ENCODE measurements at places on chromosomes 4 and X.

DNA sequence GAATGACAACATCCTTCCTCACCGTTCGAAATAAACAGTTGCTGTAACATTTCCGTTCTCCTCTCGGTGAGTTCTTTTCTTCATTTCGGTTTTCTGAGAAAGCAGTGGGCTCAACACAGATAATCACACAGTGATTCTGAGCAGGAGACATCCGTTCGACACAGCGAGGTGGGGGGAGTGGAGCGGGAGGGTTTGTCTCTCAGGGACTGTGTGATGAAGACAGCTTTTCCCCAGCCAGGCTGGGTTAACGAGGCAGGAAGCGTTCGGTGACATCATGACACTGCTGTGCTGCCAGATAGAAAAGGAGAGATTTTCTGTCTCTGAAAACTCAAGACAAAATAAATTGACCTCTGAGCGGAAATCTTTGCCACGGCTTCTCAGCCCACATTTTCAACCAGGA lies 119.3 kb downstream of the CRLF2 start:
- peak; percentile 17 for DNase-seq

- no peak for DNase-seq
These were observed 32.7 kb downstream of the TMA16 start for GRCh38 chr4:163527172-163527571.

DNA sequence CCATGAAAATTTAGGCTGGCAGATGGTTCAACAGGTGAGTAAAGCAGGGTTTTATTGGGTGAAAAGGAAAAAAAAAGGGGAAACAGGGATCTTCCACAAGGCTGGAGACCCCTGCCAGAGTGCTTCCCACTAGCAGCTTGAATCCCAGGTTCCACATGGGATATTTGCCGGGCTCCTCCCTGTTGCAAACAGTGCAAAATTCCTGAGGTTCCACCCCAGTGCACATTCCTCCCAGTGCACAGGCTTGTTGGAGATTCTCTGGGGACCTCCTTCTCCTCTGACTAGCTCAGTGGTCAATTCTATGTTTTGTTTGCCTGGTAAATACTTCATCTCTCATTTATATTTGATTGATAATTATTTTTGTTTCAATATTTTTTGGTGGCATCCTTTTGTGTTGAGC lies 66.4 kb upstream of the UGT2B15 start:
- no peak for DNase-seq

GRCh38 chr4:6206771-6207290 lies 6.5 kb upstream of the JAKMIP1 start:
- DNase-seq = no peak

DNA sequence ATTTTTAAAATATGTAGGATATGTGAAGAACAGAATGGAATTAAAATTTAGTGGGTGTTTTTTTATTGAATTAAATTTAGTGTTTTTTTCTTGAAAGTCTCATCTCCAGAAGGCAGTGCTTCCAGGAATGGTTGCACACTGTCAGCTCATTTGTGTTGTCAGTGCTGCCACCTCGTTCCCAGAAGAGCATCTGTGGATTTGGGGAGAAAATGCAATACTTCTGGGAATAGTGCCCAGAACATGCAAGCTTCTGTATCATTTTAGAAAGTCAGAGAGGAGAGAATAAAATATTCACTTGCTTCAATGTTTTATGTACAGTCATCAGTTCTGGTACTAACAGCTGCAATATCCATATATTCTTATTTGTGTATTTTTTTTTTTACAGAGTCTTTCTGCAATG lies 608.8 kb downstream of the PCDH7 start:
- DNase-seq = no peak

- no peak for DNase-seq
These were observed 91.0 kb downstream of the SHROOM4 start for GRCh38 chrX:50723006-50723405.

DNA sequence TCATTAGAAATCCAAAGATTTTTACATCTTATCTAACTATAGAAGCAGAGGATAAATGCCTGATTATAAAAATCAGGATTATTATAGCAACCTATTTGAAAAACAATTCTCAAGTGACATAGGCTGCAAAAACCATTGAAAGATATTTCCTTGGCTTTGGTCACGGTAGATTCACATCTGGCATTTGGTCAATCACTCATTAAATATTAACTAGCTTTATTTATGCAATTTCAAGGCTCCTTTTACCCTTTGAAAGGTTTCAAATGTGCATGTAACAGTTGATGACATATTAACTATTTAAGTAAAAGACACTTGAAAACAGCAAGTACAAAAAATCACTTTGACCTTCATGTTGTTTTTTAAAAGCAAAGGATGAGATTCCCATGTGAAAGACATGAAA lies 98.1 kb downstream of the MMRN1 start:
- no peak for DNase-seq

DNA sequence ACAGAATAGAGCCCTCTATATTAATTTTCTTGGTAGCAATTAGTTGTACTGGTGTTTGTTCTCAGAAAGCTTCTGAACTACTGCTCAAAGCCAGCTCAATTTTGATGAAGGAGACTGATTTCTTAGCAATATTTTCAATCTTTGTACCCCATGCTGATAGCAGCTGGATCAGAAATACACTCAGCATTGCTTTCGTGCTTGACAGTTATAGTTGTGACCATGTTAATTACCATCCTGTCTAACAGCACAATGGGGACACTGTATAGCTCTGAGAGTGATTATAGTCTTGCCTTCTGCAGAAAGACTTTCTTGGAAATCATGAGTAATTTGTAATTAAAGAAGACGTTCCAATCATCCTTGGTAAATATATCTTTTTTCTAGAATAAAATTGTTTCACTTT lies 79.7 kb upstream of the GNPDA2 start:
- no peak for DNase-seq

- DNase-seq = no peak
These were observed 252.9 kb downstream of the ARHGAP10 start for GRCh38 chr4:147984778-147985138.

- DNase-seq = no peak
These were observed 99.9 kb upstream of the TENM3 start for GRCh38 chr4:182143086-182143821.

DNA sequence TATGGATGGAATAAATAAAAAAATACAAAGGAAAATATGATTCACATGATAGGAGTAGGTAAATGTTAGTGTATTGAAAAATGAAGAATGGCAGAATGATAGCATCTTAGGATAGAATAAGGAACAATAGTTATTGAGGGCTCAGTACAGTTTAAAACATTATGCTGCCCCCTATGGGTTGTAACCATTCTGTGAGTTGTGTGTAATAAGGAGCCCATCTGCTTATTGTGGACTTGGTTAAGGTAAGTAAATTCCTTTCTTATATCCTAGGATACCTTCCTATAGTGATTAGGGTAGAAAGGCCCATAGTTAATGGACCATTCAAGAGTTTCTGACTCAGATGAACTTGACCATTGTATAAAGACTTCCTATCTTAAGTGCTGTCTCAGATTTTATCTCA lies 195.8 kb downstream of the PDHA2 start:
- no peak for DNase-seq

DNA sequence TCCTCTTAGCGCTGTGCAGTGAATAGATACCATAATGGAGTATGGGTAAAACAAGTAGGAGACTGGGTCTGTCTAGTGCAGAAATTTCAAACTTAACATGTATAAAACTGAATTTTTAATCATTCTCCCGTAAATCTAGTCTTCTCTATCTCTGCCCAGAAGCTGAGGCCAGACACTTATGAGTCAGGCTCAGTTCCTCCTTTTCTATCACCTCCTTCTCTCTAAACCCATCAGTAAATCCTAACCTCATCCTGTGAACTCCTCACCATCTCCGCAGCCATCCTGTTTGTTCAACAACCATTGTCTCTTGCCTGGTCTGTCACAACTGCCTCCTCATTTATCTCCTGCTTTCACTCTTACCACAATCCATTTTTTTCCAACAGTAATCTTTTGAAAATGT lies 19.8 kb upstream of the SGMS2 start:
- no peak for DNase-seq

- no peak for DNase-seq
These were observed 8.0 kb downstream of the XPNPEP2 start for GRCh38 chrX:129746557-129747470.

GRCh38 chr4:115671581-115671980 lies 558.2 kb upstream of the NDST4 start:
- no peak for DNase-seq

GRCh38 chrX:42577936-42578470 lies 200.0 kb downstream of the PPP1R2C start:
- no peak for DNase-seq

- DNase-seq = no peak
These were observed 13.2 kb upstream of the PCDH18 start for GRCh38 chr4:137545461-137545861.

Measured in stimulated activated CD4-positive, alpha-beta T cell treated with anti-CD3 and anti-CD28 coated beads, Interleukin-15, amount 100 ng/mL, for 1 hour (primary cell).